ENCODE measurements at places on chromosomes 12 and 14. TPM values are rescaled to one million over a fixed set of nuclear protein-coding genes. Genes with fewer than 3 reads are reported as not detected.

- H3K27me3 ChIP-seq: no peaks in the 10 kb centered on the region
- no peaks in the 10 kb centered on the region for H3K36me3 ChIP-seq
- DNase-seq: no peak
- H3K4me3 ChIP-seq: no peak overlapping the region
Measured at GRCh38 chr14:80523518-80524117, 312.3 kb upstream of the DIO2 start.

GRCh38 chr14:87992346-87992717 is 650 bp downstream of the GALC start:
- no peak overlapping the region for H3K27ac ChIP-seq
- H3K27me3 ChIP-seq: no peaks in the 10 kb centered on the region
- H3K36me3 ChIP-seq: no peaks in the 10 kb centered on the region

- H3K4me3 ChIP-seq: peak overlapping the region; percentile 98
- H3K4me1 ChIP-seq: peaks cover 30% of the 10 kb centered on the region
- H3K36me3 ChIP-seq: no peaks in the 10 kb centered on the region
- peak overlapping the region; percentile 70 for H3K27ac ChIP-seq
Measured at GRCh38 chr12:30696103-30696408, 387 bp upstream of the IPO8 start.

GPRC5D gene
- total RNA-seq: not detected

L2HGDH gene
- total RNA-seq: 16.9 TPM
